ENCODE measurements at places on chromosomes 2 and 18.

DNA sequence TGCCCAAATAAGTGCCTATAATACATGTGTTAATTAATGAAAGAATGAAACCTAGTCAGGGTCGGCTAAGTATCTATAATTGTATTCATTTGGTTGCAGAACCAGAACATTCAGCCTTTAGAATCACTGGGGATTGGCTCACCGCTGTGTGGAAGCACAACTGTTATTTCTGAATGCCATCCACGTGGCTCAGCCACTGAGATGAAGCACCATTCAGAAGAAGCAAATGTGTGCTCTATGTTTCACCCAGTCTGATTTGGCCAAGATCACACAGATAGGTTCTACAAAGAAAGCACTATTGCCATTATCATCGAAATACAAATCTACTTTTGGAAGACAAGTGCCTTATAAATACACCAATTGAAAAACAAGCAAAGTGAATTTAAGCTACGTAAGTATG is 30.6 kb upstream of the SPOPL start:
- no peak for DNase-seq

- DNase-seq, result no peak
Observed at GRCh38 chr2:118078734-118079133, 9.5 kb upstream of the INSIG2 start.

- DNase-seq, result no peak
Observed at GRCh38 chr2:115484983-115485382, 1042.5 kb downstream of the DPP10 start.

- DNase-seq, result no peak
Observed at GRCh38 chr18:26543373-26543772, 5.0 kb downstream of the KCTD1 start.

GRCh38 chr2:136572335-136572734 is 193.0 kb upstream of the THSD7B start:
- DNase-seq, result no peak

GRCh38 chr18:55283309-55283708 is 304.7 kb downstream of the TCF4 start:
- no peak for DNase-seq

- no peak for DNase-seq
Observed at GRCh38 chr2:3200420-3200939, 177.1 kb downstream of the EIPR1 start.

DNA sequence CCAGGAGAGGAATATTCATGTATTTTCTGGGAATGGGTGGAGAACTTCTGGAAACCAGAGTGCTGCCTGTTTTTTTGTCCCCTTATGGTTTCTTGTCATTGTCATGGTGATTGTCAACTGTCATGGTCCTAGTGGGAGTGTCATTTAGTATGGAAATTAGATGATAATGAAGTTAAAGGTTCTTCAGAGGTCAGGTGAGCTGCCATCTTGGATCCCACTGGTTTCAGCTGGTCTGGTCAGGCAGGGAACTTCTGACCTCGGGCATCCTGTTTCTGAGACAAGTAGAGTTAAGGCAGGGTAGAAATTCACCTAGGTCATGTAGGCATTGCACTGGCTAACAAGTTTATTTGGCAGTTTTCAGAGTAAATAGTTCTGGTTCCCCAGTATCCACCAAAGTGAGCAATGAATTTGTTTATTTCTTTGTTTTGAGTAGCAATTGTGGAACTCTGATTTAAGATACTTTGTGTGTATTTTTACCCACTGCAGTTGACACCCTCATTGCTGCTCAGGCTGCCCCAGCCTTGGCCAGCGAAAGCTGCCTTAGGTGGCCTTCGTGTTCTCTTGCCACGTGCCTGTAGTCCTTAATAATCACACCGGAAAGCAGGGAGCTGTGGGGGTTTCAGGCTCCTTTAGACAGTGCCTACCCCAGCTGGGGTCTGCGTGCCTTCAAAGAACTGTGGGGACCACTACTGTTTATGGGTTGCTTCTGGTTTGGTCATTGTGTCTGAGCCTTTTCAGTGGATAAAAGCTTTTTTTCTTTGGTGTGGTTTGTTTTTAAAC is 48.7 kb downstream of the NCK2 start:
- no peak for DNase-seq

DNA sequence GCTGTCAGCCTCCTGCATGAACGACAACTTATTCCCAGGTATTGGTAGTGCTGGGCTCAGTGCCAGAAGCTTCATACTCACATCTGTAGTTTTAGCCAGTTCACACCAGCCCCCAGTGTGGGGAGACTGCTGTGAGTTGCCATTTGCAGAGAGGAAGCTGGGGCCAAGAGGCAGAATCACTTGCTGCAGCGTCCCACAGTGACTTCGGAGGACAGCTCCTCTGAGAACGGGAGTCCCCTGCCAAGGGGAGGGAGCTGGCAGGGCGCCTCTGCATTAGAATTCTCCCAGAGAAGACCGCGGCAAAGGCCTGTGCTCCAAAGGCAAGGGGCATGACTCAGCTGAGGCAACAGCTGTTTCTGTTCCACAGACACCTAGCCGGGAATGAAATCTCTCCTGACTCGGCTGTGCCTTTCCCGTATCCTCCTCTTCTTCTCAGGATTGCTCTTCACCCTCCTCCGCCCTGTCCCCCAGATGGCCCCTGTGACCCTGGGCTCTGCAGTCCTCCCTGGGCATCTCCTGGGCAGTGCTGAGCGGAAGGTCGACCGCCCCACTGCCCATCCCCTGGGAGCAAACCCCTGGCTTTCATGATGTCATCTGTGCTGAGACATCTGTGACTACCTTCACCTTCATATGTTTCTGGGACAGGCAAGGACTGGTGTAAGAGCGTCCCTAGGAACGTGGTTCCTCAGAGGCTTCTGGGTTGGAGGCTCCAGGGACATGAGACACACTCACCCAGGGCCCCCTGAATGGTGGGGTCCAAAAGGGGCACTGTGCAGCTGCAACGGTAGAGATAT is 18.0 kb downstream of the MAL start:
- DNase-seq, result peak; percentile 85

DNA sequence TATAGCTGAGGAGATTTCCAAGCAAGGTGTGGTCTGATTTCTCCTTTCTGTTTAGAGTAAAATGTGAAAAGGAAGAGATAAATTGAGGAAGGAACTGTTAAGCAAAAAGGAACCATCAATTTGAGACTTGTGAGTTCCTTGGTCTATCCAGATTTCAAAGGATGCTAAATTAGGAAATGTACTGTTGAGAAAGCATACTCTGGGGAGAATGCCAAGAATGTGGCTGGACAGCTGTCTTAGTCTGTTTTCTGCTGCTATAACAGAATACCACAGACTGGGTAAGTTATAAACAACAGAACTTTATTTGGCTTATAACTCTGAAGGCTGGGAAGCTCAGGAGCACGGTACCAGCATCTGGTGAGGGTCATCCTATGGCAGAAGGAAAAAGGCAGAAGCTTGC is 1097.2 kb downstream of the TDRD15 start:
- DNase-seq, result no peak

DNA sequence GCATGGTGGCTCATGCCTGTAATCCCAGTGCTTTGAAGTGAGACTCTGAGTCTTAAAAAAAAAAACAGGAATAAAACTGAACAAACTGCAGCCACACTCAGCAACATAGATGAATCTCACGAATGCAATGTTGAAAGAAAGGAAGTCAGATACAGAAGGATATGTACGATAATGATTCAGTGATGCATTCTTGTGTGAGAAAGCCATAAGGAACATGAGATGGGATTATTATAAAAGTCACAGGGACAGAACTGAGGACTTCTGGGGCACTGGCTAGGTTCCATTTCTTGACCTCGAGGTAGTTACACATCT is 56.9 kb upstream of the SMAD2 start:
- DNase-seq, result no peak

- DNase-seq, result no peak
Observed at GRCh38 chr2:62461707-62462106, 44.3 kb downstream of the TMEM17 start.

DNA sequence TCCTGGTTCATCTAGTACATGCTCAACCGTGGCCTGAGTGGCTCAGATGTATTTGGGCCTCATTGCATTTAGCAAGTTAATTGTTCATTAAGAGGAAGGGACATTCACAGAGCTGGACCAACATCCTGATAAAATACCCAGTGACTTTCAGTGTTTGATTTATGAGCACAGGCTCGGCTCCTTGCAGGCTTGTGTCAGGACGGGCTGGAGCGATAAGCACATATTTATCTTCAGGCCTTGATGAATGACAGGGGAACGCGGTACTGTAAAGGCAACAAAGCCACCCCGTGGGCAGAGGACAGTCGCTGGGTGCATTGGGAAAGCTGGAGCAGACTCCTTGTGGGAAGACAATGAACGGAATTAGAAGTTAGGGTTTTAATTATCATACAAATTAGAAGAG is 548.6 kb upstream of the HS6ST1 start:
- DNase-seq, result no peak

- DNase-seq, result no peak
Observed at GRCh38 chr18:42414756-42415454, 459.9 kb downstream of the PIK3C3 start.

- DNase-seq, result no peak
Observed at GRCh38 chr2:134137182-134137611, 116.7 kb upstream of the MGAT5 start.

DNA sequence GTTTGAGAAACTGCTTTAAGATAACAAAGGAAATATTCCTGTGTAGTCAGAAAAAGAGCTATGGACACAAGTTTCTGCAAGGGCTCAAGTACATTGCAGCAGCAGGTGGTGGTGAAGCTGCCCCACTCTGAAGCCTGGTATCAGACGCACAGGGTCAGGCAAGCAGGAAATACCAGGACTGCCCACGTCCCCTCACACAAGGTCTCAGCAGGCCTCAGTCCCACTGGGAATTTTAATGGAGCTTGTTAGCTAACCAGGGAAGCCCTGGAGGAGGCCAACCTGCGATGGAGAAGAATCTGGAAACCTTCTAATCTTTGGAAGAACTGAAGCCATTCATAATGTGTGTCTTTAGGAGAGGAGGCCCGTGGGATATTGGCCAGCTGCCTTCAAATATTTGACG is 168.3 kb downstream of the UXS1 start:
- no peak for DNase-seq

DNA sequence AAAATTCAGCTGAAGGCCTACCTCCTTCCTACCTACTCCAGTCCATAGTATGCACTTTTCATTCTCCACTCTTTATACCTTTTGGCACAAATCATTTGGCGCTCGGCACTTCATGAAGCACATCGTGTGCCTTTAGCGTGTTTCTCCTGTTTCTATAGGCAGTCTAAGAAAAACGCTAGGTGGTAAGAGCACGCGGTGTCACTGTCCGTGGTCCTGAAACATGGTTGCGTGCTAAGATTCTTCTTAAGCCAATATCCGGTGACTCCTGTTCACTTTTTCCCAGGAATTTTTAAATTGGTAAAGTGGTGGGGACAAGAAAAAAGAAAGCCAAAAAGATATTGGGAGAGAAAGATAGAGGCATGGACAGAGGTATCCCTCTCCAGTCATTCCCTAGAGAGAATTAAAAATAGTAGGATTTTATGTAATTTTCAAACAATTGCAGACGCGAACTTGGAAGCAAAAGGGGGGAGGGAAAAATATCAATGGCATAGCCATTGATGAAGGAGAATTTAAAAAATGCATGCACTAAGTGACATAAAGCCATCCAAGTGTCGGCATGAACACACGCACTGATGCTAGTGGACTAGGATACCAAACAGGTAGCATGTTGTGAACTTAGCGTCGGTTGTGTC is 1.4 kb upstream of the CTNNA2 start:
- no peak for DNase-seq

GRCh38 chr18:59512025-59512755 is 153.1 kb upstream of the LMAN1 start:
- DNase-seq, result no peak

DNA sequence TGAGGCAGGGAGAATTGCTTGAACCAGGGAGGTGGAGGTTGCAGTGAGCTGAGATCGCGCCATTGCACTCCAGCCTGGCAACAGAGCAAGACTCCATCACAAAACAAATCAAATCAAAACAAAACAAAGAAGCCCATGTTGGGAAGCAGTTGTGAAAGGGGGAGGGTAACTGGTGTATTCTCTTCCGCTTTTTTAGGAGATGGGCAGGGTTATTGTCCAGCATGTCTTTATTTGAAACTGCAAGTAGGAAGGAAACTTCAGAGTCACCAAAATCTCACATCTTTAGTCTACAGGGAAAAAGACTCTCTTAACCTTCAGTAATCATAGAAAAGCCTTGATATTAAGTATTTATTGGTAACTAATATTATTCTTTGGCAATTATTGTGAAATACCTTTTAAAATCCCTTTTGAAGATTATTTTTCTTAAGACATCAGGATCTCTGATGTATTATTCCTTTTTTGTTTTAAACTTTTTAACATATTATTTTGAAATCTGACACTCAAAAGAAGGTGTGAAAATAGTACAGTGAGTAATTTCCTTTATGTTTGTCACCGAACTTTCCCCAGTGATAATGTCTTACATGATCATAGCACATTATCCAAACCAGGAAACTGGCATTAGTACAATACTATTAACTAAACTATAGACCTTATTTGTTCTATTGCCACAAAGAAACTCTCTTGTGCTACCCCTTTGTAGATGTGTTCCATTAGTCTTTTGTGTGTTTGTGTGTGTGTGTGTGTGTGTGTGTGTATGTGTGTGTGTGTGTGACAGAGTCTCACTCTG is 84.3 kb upstream of the LTBP1 start:
- DNase-seq, result no peak

DNA sequence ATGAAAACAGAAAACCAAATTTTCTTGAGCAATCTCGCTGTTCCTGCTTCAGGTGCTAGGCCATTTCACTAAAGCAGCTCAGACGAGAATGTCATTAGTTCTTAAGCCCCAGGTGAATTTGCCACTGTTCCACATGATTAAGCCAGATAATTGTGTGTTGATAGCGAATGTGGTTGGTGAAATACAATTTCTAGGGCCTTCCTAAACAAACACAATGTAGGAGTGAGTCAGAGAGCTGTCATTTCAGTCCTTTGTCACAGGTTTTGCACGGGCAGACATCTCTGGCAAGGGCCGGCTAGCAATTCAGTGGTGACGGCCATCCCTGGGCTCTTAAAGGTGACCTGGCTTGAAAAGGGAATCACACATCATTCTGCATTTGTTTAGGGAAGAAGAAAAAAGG is 170.7 kb downstream of the TMEM182 start:
- DNase-seq, result no peak

- no peak for DNase-seq
Observed at GRCh38 chr2:133986081-133986837, 267.6 kb upstream of the MGAT5 start.

DNA sequence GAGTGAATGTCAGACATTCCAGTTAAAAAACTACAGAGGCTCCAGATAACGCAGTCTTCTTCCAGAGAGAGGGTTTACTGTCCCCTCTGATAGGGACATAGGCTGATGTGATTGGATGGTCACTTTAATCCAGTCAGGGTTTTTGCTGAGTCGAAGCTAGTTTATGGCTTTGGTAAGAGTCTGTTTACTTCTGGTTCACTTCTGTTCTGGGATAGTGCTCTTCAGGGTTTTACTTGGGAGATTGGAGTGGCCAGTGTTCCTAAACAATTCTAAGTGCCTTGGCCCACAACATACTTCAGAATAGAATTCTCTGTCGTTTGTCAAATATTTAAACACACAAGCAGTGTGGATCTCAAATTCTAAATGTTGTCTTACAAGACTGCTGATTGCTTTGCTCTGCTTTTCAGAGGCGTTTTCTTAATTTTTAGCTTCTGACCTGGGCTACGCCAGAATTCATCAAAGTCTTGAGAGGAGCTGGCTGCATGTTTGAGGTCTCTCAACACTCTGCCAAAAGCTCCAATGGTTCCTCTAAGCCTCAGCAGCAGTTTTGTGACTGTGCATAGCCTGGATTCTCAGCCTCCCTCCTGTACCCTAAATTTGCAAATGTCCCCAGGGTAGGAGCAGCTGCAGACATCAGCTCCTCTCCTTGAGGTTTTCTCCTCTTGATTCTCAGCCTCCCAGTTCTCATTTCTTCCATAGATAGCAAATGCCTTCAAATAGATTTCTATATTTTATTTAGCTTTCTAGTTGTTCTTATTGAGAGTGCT is 105.8 kb downstream of the BABAM2 start:
- DNase-seq, result no peak

Measured in NCI-H2171 (cell line).